ENCODE measurements at places on chromosomes 5 and 9. TPM values are rescaled to one million over a fixed set of nuclear protein-coding genes. Genes with fewer than 3 reads are reported as not detected.

The NRARP gene
- 3.5 TPM for total RNA-seq

The SPINK6 gene
- not detected for total RNA-seq

The TAS2R1 gene
- total RNA-seq = not detected

The NKD2 gene
- total RNA-seq = 4.7 TPM
